ENCODE measurements at places on chromosomes 12 and 14.

DNA sequence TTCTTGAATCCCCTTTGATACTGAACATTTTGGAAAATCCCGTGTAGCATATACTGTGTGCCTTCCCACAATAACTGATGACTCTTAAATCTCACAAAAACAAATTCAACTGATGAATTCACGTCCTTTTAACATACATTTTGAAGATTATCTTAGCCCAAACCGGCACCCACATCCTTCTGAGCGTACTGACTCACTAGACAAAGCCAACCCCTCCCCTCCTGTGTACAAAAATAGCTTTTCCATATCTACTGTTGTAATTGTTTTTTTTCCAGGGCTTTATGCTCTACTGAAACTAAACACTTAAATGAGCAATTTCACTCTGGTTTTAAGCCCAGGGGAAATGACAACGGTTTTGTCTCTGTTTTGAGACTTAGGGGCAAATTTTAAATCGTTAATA lies 109.4 kb upstream of the ATF7IP start:
- peak; percentile 26 for DNase-seq

- DNase-seq, result no peak
Observed at GRCh38 chr14:55052269-55052930, 953 bp downstream of the MAPK1IP1L start.

DNA sequence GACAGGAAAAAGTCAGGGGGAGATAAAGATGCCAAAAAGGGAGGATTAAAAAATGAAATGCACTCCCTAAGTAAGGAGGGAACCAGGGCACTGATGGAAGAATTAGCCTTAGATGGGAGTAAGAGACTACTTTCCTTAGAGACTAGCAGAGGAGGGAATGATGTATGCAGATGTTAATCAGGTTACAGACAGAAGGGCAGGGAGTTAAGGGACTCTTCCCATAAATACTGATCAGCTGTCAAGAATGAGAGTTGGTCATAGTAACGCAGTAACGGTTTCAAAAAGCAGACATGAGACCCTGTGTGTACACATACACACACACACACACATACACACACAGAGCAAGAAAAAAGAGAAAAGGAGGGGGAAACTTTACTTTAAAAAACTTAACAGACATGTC lies 93.4 kb downstream of the PHLDA1 start:
- DNase-seq, result no peak

- DNase-seq, result no peak
Observed at GRCh38 chr12:111775205-111776193, 8.8 kb downstream of the ALDH2 start.

DNA sequence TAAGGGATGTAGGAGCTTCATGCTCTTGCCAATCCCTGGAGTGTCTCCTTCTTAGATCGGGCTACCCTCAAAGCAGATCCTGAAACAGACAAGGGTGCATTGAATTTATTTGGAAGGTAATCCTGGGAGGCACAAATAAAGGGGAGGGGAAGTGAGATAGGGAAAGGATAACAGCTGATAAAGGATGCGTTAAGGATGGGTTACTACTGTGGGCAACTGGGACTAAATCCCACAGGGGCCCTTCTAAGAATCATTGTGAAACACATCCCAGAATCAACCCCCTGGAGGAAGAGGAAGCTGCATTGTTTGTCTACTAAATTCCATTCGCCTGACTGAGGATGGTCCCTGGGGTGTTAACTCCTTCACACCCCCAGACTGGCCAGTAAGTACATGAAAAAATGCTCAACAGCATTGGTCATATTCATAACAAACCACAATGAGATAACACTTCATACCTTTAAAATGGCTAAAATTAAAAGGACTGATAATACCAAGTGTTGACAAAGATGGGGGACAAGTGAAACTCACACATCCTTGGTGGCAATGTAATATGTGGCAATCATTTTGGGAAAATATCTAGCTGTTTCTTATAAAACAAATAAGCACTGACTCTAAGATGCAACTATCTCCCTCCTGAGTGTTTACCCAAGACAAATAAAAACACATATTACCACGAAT lies 37.0 kb upstream of the CMKLR1 start:
- DNase-seq, result no peak

DNA sequence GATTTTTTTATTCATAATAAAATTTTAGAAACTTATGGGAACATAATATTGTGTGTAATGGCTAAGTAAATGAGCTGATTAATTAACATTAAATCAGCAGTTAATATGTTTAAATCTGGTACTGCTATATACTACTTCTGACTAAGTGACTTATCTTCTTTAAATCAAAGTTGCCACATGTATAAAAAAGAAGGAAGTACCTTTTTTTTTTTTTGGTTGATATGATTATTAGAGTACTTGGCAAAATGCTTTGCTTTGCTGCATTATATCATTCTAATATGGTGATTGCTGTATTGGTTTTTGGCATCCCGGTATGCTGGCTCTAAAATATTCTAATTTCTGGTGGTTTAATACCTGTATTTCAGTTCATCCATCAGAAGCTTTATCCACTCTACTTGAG lies 319.1 kb upstream of the RGS6 start:
- no peak for DNase-seq

DNA sequence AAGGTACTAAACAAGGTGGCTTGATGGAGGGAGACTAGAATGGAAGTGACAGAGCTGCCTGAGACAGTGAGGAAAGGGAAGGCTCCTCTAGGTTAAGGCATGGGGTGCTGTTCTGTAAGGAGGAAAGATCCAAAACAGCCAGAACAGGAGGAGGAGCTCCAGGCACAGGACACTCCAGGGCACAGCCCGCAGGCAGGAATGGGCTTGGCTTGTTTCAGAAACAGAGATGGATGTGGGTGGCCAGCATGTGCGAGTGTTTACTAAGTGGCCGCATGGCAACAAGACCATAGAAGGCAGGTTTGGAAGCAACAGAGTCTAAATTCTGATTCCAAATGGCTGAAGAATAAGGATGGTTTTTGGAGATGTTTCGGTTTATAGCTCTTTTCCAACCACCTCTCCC lies 889.1 kb downstream of the AACS start:
- DNase-seq, result no peak

DNA sequence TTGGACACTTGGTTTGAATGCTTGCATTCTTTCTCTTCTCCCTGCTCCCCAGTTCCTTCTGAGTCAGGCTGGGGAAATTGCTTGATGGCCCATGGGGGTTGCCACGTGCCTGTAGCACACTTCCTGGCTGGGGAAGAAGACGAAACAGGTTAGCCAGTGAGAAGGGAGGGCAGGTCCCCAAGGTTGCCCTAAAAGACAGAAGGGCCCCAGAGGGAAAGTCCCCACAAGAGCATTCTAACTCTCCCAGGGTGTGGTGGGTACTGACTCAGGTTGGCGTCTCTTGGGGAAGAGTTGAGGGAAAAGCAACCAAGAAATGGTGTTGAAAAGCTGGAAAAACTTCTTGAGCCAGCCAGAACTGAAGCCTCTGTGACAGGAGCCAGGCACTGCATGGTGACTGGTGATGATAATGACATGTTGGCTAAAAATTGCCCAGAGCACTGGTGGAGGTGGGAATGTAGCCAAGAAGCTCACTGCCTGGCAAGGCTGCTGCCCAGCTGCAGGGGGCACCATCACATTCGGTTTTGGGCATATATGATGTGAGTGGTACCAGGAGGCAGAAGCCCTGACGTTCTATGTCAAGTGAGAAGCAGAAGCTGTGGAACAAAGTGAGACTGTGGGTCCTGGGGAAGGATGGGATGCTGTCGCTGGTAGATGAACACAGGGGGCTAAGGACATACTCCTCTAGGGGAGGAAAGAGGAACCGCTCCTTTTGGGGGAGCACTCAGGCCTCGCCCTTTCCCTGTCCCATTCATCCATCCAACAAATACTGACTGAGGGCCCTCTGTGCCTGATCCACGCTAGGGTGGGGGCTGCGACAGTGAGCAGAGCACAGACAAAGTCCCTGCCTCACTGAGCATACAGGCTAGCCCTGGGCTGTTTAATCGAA lies 8.1 kb upstream of the RABGGTA start:
- no peak for DNase-seq

- DNase-seq, result no peak
Observed at GRCh38 chr12:2797721-2798418, 3.1 kb downstream of the FKBP4 start.

- DNase-seq, result no peak
Observed at GRCh38 chr14:49975799-49976198, 82.9 kb downstream of the ARF6 start.

DNA sequence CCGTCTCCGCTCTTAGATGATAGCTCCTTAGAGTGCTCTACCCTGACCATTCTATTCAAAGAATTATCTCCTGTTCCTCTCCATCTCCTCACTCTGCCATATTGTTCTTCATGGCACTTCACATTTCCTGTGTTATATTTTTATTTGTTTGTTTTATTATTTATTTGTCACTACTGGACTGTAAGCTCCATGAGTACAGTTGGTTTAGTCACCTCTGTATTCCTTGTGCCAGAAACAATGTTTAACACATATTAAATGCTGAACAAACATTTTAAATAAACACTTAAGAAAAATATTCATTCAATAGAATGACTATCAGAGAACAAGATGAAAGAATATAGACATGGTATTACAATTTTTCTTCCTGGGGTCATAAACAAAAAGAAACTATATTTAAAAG lies 35.6 kb downstream of the KIAA0586 start:
- DNase-seq, result no peak

DNA sequence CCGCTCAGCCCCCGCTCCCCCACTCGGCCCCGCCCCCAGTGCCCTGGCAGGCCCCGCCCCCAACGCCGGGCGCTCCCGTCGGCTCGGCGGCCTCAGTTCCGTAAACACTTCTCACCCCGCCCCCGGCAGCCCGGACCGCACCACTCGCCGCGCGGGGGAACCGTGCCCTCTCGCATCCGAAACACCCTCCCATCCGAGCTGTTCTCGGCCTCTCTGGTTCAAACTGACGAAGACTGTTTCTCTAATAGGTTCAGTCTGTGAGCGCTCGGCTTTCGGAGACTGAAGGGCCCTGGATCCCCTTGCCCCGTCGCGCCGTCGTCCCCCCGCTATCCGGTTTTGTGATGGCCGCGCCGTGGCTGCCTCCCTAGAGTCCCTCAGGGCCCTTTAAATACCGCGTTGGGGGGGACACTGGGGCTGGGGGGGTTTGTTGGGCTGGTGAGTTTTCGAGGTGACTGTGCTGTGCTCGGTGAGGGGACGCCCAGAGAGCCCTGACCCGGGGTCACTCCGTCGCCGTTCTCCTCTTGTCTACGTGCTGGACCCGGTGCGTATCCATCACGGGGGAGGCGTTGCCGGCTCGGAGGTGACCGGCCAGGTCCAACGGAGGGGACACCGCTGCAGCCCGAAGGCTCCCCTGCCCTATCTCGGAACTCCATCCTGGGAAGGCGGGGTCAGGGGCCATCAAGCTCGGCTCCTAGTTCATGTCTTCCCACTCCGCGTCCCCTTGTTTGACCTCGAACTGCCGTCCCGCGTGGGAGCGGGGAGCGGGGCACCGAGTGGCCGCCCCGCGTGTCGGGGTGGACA lies at the start of gene TCP11L2:
Gene TCP11L2, plus strand, starts transcription at position 333 of the 801 bp plus-strand sequence. CDS start 8,343 bp downstream, outside the sequence.
- peak; percentile 86 for DNase-seq

DNA sequence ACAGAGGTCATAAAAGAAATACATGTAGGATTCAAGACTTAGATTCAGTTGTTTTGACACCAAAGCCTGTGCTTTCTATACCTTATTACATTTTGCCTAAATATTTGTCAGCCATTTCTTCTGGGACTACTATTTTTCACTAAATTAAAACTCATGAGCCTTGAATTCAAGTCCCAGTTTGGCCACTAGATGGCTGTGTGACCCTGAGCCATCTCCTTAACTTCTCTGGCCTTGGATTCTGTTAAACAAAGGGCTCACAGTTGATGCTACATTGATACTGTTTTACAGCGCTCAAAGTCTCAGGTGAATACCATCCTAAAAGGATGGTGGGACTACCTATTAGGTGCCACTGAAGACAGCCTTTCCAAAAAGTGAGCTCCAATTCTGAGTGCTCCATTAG lies 39.6 kb upstream of the CCDC198 start:
- no peak for DNase-seq

DNA sequence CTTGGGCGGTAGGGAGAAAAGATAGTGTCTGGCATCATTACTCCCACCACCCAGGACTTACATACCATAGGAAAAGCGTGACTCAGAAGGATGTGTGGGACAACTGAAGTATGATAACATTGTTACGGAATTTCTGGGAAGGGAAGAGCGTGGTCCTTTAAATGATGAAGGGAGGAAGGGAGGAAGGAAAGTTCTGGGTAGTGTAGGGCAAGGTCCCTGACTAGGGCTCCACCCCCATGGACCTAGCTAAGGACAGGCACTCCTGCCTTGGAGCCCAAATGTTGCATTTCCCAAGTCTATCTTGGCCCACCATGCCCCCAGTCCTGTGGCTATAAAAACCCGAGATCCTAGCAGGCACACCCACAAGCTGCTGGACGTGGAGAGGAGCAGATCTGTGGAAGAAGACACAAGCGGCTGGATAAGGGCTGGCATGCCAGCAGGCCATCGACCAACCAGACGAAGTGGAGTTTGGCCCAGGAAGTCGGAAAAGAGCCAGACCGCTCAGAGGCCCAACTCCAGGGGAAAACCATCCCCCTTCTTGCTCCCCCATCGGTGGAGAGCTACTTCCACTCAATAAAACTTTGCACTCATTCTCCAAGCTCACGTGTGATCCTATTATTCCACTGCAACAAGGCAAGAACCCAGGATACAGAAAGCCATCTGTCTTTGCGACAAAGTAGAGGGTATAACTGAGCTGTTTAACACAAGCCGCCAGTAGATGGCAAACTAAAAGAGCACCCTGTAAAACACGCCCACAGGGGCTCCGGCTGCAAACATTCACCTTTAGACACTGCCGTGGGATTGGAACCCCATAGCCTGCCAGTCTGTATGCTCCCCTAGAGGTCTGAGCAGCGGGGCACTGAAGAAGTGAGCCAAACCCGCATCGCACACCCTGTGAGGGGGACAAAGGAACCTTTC lies 23.0 kb upstream of the RAB21 start:
- DNase-seq, result no peak

DNA sequence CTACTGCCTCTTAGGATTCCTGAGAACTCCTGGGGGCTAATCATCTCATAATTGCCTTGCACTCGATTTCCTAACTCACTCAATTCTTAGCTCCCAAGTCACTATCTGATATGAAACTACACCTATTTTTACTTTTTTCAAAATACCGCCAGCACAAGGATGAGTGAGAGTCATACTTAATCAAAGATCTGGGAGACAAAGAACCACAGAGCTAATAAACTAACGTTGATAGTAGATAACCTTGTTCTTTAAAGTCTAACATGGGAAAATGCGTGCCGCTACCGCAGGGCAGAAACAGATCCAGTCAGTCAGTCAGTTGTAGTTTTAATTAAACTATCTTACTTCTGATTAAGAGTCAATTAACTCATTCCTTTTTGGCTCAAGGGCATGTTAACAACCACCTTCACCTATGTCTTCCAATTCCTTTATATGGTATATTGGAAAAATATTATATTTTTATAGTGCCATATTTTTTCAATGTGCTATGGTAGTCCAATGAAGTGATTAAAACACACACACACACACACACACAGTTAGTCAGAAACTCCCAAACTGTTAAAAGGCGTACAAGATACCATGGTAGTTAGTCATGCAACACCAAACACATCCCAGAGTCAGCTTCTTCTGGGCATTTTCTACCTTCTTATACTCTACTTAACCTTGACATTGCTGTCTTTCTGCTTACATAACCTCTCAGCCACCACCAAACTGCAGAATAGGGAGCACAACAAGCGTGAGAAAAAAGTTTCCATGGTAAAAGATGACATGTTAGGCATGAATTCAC lies 114.0 kb downstream of the KLHL28 start:
- DNase-seq, result no peak
